Hematopoietic multipotent progenitor cell treated with erythropoietin and hydrocortisone succinate and interleukin-3 and kit ligand, for 4 days (in vitro differentiated cells): ENCODE measurements at places on chromosomes 11 and 22.
A peak's percentile ranks its signal among the peaks of the same experiment; 100 is the strongest.

GRCh38 chr22:43392385-43392989 is 19.3 kb upstream of the MPPED1 start:
- DNase-seq: no peak

- peak; percentile 91 for DNase-seq
Measured at GRCh38 chr22:30453731-30454510, 17.9 kb downstream of the SEC14L3 start.

DNA sequence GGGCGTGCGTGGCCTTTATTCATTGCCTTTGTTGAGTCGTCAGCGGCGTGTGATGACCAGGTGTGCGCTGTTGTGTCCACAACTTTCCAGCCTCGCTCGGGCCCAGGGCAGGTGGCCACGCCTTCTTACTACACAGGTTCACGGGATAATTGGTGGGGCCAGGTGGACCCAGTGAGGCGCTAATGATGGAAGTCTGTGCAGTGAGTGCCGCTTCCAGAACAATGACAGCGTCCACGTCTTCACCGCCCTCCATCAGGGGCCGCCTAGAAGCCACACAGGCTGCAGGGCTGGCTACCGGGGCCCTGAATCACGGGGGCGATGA is 1197.3 kb downstream of the BRD1 start:
- no peak for DNase-seq

DNA sequence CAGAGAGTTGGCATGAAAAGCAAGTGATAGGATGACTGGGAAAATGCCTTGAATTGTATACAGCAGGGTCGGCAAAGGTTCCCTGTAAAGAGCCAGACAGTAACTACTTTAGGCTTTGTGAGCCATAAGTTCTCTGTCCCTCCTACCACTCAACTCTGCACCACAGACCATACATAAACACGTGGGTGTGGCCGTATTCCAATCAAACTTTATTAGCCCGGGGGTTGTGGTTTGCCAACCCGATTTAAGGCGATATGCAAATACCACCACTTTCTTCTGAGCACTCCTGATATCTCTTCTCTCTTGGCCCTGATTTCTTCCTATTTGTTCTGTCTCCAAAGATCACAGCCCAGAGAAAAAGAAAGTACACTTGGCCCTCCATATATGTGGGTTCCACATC is 87.5 kb downstream of the MN1 start:
- DNase-seq: peak; percentile 76

GRCh38 chr11:46298699-46299433 is 21.4 kb downstream of the CREB3L1 start:
- no peak for DNase-seq

- peak; percentile 68 for DNase-seq
Measured at GRCh38 chr11:95337175-95337957, 106.4 kb upstream of the SESN3 start.

DNA sequence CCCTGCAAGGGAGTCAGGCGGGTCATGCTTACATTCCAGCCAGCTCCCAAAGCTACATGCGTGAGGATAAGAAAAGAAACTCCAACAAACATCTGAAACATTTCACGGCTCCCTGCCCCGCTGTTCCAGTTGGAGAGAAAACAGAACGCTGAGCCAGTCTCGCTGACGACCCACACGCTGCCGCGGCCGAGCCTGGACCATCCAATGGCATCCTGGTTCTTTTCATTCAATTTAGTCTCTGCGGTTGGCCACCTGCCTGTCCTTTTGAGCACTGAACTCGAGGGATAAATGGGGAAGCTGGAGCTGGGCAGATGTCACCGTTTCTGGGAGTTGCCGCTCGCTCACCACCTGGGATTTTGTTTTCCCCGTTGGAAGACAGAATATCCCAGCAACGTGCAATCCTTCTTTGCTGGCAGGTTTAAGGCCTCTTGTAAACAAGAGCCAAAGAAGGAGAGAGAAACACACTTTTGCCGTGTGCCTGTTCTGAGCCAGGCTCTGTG is 45.3 kb upstream of the SHISAL1 start:
- no peak for DNase-seq
